NCI-H2081 (cell line): ENCODE measurements at places on chromosomes 12 and 14.

- DNase-seq, result no peak
These were observed 268.5 kb downstream of the PAWR start for GRCh38 chr12:79422060-79422812.

GRCh38 chr14:68191567-68192321 lies 372.2 kb downstream of the RAD51B start:
- DNase-seq, result no peak

DNA sequence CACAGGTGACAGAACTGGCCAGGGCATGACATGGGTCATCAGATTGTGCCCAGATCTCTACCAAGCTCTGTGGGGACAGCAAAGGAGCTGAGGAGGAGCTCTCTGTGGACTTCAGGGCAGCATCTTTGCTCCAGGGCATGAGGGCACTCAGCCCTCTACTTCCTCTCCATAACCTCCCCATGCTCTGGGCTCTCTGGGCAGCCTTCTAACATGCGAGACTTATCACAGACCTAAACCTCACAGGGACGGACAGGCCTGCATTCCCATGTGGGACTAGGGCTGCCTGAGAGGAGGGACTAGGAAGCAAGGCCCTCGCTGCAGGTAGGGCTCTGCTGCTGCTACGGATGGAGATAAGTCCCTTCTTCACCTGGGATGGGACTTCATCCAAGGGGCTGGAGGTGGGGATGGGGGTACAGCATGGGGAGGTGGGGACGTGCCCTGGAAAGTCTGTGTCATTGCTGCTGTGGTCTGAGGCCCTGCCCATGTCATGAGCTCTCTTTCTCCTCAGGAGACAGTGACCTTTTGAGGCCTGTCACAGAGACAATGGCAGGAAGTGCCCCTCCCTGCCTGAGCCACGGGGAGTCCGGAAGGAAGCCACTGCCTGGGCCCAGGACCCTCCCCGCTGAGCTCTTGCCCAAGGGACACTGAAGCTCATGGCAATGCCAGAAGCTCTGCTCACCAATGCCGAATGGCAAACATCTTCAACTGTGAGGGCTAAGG lies 44.1 kb downstream of the PITPNM2 start:
- DNase-seq, result no peak

GRCh38 chr12:69071091-69071370 lies 138.1 kb upstream of the CPM start:
- peak; percentile 44 for DNase-seq

DNA sequence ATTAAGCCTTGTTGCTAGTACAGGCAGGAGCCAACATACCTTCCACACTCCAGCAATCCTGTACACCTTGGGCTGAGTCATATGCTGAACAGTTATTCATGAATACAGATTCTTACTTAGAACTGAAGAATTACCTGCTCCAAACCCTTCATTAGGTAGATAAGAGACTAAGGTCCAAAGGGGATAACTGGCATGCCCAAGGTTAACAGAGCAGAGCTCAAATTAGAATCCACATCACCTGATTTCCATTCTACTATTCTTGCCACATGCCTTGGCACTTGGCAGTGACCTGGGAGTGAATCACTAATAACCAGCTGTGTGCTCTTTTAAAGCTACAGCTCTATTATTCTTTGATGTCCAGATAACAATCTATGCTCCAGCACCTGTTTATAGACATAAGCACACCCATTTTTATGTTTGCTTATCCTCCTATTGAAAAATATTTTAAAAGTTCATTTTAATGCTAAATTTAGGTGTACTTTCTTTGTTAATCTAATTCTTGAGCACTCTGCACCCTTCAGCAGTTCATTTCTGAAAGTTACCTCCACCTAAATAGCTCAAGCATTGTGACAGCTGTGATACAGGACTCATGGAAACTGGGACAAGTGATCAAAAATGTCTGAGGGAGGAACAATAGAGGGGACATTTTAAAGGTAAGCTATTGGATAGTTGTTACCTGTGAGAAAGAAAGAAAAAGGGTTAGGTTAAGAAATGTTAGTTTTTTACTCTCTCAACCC lies 19.4 kb downstream of the LPCAT3 start:
- DNase-seq, result no peak

GRCh38 chr12:68175557-68176061 lies 16.1 kb upstream of the IFNG start:
- DNase-seq, result no peak

- no peak for DNase-seq
These were observed 6.2 kb downstream of the ISCU start for GRCh38 chr12:108568338-108569154.

DNA sequence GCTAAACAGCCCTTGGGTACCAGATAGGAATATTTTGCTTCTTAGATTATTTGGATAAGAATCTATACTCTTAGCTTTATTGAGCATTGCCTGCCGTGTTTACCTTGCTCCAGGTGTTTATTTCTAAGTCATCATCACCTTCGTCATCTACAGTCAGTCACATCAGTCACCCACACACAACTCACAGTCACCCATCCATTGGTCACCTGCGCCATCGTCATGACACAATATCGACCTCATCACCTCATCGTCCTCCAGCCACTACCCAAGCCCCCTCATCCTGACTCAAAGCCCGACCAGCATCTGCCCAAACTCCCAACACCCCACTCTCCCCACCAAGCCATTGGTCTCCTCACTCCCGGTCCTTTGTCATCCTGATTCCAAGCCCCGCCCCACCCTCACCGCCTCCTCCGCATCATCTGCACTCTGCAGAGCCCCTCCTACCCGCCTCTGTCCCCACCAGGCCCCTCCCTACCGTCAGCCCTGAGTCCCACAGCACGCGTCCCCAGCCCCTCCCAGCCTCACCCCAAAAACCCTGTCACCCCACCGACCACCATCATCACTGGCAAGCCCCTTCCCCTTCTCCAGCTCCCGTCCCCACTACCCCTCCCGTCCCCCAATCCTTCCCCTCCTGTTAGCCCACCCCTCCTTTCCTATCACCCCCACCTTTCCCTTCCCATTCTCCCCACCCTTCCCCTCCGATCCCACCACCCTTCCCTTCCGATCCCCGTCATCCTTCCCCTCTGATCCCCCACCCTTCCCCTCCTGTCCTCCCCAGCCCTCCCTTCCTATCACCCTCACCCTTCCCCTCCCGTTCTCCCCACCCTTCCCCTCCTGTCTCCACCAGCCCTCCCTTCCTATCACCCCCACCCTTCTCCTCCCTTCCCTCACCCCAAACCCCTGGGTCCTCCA lies 9.8 kb downstream of the DLK1 start:
- no peak for DNase-seq

DNA sequence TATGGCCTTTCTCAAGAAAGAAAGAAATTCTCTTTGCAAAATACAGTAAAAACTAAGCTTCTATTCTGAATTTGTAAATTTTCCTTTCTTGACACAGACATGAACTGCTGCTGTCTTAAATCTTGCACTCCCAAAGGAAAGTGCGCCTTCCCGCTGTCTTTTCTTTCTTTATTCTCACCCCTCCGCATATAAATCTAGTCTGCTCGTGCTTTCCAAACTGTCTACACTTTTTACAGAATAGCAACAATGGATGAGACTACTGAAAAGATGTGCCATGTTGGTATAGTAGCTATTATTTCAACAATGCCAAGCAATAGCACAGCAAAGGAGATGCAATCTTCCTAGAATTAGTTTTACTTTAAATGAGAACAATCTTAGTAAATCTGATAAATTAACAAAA lies 328.8 kb upstream of the PDE3A start:
- no peak for DNase-seq

- no peak for DNase-seq
These were observed 347.2 kb downstream of the CCDC91 start for GRCh38 chr12:28537474-28537873.

DNA sequence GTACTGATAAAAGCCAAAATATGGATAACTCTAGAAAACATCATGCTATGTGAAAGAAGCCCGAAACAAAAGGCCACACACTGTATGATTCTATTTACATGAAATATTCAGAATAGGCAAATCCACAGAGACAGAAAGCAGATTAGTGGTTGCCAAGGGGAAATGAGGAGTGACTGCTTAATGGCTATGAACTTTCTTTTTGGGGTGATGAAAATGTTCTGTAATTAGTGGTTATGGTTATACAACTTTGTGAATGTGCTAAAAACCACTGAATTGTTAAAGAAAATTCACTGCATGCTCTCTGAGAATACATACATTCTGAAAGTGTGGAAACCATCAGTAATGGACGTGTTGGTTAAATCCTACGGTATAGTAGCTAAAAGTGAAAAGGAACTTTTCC lies 39.9 kb upstream of the STON2 start:
- DNase-seq, result no peak

- no peak for DNase-seq
These were observed 107.9 kb downstream of the PTPRQ start for GRCh38 chr12:80551897-80552296.

- no peak for DNase-seq
These were observed 214.3 kb downstream of the EFCAB11 start for GRCh38 chr14:89740241-89740640.

- DNase-seq, result no peak
These were observed 112.6 kb downstream of the ZNF664 start for GRCh38 chr12:124085419-124086296.

- DNase-seq, result peak; percentile 88
These were observed at the start of gene ZC2HC1C for GRCh38 chr14:75069121-75069810. TSS of gene ZC2HC1C (plus strand) at chr14:75069641. CDS start at chr14:75070574, 933 bp downstream.

GRCh38 chr12:121626853-121627640 lies 717 bp downstream of the ORAI1 start:
- peak; percentile 34 for DNase-seq

DNA sequence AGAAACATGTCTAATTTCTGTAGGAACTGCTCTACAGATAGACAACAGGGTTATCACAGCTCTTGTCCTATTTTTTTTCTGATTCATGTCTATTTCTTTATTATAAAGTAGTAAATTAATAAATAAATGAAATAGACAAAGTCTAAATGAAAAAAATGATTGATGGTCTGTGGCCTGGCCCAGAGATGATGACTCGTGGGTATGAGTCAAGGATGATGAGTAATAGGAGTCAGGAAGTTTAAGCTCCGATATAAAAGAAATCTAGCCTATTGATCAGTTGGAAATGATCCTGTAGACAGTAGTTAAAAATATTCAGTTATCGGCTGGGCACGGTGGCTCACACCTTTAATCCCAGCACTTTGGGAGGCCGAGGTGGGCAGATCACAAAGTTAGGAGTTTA lies 90.6 kb upstream of the RTL1 start:
- DNase-seq, result no peak

GRCh38 chr14:45246691-45247090 lies 6.3 kb downstream of the MIS18BP1 start:
- DNase-seq, result no peak

GRCh38 chr14:27672047-27672446 lies 1074.2 kb upstream of the NOVA1 start:
- DNase-seq, result no peak

- no peak for DNase-seq
These were observed 58.4 kb downstream of the PTPN21 start for GRCh38 chr14:88496414-88496813.

GRCh38 chr12:130904064-130904463 lies 32.2 kb downstream of the RAN start:
- DNase-seq, result no peak

DNA sequence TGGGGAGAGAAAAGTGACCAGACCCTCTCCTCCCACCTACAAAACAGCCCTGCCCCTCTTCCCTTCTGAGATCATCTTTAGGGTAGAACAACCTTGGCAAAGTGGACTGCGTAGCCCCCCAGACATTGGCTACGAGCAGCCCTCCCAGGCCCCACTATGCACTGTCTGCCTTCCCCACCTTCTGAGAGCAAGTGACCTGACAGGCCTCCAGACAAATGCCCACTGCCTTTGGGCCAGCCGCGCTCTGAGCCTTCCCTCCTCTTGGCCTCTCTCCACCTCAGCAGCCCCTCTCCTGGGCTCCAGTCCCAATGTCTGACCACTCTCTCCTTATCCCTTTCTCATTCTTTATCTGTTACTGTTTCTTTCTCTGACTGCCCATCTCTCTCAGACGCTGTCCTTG lies 46.5 kb upstream of the CCND2 start:
- no peak for DNase-seq

- no peak for DNase-seq
These were observed 83.0 kb upstream of the LGR5 start for GRCh38 chr12:71356569-71356968.

GRCh38 chr14:89519040-89519439 lies 102.0 kb upstream of the FOXN3 start:
- DNase-seq, result no peak

- no peak for DNase-seq
These were observed 90.8 kb downstream of the RPS6KA5 start for GRCh38 chr14:90969531-90970166.

DNA sequence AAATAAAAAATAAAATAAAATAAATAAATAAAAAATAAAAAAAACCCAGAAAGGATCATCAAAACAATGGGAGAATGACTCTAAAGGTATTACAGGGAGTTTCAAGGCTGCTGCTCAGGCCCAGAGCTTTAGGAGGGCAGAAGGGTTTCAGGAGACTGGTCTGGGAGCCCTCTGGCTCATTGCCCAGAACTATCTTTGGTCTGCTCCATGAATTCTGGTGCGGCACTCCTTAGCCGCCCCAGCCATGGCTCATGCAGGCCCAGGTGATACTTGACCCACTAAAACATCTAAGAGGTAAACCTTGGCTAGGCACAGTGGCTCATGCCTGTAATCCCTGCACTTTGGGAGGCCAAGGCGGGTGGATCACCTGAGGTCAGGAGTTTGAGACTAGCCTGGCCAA lies 14.7 kb upstream of the TMED10 start:
- no peak for DNase-seq

DNA sequence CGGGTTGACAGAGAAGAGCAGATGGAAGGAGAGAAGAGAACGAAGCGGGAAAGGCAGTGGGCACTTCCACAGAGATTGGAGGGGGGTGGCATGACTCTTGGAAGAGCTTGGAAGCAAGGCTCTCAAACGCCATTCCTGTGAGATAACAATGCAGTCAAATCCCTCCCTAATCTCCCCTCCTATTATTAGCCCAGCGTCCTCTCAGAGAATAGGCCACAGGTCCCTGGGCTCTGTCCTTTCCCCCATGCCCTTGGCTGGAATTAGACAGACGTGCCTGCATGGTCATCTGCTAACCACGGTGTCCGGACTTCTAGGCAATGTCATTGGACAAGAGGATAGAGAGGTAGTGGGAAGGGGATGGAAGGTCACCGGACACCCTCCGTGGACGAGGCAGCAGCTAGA lies 8.0 kb upstream of the MYH7 start:
- no peak for DNase-seq

GRCh38 chr12:22287101-22287500 lies 47.4 kb downstream of the ST8SIA1 start:
- no peak for DNase-seq

GRCh38 chr12:42603246-42603990 lies 13.9 kb upstream of the PRICKLE1 start:
- DNase-seq, result no peak
